ENCODE measurements at places on chromosomes 11 and 22. TPM values are rescaled to one million over a fixed set of nuclear protein-coding genes. Genes with fewer than 3 reads are reported as not detected.

The KDM4D gene
- 1.2 TPM for total RNA-seq

- DNase-seq, result peak; percentile 88
Observed at GRCh38 chr22:31346255-31346732, at the start of gene PATZ1. Gene PATZ1 (minus strand): TSS chr22:31346346. CDS start chr22:31345602, 744 bp downstream.

DNA sequence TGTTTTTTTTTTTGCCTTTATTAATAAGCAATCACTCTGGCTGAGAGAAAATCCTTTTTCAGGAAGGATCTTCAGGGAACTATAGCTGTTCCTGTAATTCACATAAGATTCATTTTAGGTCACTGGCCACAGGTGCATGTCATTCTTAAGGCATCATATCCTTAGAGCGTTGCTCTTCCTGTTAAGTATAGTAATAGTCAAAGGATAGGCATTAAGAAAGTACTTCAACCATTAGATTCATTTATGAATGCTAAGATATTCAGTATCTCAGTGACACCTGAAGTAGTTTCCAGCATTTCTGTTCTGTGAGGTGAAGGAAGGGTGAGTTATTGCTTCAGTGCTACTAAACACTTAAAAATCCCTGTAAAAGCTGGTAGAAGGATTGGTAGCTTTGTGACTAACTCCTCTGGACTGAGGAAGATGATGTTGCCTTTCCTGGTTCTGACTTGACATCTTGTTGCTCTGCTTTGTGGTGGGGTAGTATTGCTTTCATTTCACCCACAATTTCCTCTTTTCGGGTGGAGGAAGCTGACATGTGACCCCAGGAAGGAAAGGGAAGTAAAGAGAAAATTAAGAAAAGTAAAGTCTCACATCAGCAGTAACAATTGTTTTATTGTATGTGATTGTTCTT lies 34.7 kb downstream of the RNF169 start:
- DNase-seq, result no peak

DNA sequence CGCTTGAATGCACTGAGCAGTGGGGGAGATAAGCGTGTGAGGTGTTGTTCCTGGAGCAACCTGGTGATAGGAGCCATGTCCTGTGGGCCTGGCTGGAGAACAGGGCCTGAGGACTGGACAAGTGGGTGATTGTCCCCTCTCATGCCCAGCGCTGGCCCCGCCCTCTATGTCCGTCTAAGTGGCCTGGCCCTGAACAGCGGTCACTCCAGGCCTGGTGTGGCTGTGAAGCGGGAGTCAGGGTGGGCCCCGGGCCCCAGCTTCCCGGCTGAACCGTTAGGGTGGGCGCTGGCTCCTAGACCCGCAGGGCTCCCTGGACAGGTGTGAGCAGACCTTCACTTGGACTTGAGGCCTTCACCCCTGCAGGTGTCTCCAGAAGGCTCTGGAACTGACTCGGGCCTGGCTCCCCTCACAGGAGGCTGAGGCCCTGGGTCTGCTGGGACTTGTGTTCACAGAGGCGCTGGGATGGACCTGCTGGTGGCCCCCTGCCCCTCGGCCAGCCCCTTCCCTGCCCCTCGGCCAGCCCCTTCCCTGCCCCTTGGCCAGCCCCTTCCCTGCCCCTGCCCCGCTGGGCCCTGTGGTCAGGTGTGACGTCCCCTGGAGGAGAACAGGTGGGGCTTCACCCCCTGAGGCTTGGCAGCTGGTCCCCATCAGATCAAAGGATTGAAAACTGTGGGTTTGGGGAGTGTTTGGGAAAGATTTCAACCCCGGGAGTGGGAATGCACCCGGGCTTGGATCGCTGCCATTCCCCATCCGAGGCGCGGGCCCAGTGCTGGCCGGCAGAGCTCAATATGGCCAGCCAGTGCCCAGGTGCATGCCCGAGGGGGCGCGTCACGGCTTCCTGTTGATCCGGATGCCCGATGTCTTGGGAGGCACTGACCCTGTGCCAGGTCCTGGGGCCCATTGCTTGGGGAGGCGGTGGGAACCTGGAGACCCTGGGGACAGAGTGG lies 3.2 kb upstream of the MUC6 start:
- DNase-seq, result no peak

DNA sequence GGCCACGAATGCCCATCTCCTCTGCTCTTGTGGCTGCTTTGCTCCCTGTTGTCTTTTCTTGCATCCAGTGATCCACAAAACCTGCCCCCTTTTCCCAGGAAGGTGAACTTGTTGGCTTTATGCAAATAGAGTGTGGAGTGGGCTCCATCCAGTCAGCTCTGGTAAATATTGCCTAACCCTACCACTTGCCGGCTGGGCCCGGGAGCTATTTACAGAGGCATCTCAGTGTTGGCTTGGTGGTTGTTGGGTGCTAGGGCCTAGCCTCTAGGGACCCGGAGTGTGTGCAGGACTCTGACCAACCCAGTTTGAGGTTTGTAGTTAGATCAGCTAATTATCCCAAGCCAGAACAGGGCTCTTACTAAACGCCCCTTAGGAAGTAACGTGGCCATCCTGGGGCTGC lies 40.8 kb upstream of the TLCD5 start:
- no peak for DNase-seq

Data from ureter (tissue), 1 donor.